ENCODE measurements at places on chromosomes 5 and 9.

GRCh38 chr5:169091396-169091980, 209.5 kb downstream of the SLIT3 start:
- DNase-seq: no peak

GRCh38 chr5:65625743-65626142, 916 bp downstream of the SHLD3 start:
- DNase-seq: no peak

DNA sequence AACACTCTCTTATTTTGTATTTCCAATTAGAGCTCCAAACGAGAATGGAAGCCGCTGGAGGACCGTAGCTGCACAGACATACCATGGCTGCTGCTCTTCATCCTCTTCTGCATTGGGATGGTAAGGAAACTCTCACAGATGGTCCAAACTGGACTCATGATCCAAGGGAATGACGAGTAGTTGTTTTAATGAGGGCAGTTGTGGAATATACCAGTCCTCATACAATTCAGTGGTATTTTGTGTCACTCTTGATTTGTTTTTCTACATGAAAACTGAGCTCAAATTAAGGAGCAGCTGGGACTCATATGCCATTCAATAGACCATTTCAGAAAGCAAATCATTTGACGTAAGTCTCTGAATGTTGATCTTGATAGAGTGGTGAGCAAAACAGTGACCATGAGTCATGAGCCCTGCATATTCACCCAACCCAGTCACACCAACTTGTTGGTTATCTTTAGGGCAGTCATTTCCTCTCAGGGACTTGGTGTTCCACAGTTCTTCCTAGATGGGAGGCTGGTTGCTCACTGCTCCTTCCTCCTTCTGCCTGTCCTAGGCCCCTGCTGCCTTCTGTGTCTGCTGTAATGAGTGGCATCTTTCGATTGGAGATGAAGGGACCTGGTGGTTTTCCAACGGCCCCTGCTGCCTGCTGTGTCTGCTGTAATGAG, 54.9 kb downstream of the SLC44A1 start:
- no peak for DNase-seq

DNA sequence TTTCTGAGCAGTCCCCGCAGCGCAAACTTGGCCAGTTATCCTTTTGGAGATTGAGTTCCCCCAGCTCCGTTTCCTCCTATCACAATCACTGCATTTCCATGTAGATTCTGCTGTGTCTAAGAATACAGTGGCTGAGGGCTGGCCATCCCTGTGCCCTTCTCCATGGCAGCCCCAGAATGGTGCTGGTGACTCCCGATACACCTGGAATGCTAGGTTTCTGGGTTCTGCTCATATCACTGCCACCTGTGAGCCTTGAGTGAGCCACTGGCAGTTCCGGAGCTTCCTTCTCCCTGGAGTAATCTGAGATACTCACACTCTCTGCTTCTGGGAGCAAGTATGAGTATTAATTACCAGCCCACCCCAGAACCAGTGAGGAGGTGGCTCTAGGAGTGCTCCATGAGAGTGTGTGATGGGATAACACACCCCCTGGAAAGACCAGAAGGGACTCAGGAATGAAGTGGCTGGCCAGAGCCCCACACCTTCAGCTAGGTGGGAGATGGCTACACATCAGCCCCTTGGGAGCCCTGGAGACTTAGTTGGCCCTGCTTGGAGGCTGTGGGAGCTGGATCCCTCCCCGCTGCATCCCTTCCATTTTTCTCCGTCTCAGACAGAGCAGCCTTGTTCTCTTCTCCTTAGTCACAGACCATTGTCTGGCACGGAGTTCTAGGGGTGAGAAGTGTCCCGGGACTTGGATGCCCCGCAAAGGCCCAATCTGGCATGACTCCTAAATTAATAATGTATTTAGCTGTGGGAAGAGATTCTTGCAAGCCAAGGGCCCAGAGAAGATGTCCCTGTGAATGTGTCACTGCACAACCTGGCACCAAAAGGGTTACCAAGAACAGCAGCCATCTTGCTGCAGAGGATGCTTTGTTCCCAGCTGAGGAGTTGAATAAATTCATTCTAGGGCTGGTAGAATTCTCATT, 4.9 kb downstream of the PCDHGC5 start:
- DNase-seq: no peak

- DNase-seq: no peak
Measured at GRCh38 chr9:97980479-97980803, 2.7 kb upstream of the ANP32B start.

DNA sequence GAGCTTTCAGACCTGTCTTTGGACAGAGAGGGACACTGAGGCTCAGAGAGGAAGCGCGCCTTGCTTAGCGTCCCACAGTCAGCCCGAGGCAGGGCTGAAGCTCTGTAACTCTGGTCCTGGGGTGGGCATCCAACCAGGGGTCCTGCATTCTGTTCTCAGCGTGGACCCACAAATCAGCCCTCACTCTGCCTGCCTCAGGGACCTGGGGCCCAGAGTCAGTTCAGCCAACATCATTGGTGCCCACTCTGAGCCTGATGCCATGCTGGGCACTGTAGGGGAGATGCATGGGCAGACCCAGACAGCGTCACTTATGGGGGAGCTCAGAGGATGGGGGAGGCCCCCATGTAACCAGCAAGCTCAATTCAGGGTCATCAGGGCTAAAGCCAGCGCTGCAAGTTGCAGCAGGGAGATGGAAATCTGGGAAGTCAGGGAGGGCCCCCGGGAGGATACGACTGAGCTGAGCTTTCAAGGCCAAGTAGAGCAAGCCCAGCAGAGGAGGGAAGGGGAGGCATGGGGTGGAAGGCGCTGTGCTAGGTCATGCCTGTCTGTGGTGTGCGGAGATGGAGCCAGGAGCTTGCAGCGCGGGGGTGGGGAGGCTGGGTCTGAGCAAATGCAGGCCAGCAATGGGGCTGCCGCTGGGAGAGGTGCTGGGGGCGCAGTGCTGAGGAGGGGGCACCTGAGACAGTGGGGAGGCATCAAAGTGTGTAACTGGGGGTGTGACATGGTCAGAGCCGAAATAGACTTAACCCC, 21.1 kb downstream of the CORO2A start:
- DNase-seq: no peak

DNA sequence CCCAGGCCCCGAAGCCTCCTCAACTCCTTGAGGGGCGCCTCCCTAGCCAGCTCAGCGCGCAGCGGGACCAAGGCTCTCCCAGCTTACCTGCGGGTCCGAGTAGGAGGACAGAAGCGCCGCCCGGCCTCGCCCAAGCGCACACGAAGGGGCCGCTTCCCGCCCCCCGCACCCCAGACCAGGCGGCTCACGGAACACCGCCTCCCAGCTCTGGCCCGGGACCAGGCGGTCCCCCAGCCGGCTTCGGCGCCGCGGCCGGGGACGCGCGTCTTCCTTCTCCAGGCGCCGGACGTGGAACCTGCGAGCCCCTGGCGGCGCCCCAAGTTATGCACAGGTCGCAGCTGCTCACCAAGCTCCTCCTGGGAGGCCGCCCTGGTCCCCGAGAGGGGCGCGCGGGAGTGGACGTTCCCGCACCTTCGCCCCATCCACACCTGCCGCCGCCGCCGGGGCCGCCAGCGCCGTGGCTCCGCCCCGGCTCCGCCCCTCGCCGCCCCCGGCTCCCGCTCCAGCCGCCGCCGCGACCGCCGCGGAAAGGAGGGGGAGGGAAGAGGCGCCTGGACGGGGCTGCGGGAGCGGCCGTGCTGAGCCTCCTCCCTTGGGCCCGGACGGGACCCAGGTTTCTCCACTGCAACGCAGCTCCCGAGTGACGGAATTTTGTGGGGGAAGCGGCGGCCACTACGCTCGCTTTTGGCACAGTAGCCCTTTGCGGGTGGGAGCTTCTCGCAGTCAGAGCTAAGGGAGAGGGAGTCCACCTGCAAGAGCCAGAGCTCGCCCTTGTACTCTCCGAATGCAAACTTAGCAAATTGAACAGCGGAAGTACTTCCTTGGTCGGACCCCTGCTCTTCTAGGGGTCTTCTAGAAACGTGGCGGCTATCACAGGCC, 77.5 kb upstream of the IFNE start:
- peak; percentile 46 for DNase-seq

DNA sequence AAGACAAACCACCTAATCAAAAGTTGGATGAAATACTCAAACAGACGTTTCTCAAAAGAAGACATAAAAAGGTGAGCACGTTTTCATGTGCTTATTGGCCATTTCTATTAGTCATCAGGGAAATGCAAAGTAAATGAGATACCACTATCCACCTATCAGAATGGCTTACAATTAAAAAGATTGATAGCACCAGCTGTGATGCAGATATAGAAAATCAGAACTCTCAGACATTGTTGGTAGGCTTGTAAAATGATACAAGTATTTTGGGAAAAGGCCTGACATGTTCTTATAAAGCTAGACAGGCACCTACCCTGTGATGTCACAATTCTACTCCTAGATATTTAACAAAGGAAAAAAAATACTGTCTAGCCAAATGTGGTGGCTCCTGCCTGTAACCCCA, 44.0 kb upstream of the SLC30A5 start:
- no peak for DNase-seq

DNA sequence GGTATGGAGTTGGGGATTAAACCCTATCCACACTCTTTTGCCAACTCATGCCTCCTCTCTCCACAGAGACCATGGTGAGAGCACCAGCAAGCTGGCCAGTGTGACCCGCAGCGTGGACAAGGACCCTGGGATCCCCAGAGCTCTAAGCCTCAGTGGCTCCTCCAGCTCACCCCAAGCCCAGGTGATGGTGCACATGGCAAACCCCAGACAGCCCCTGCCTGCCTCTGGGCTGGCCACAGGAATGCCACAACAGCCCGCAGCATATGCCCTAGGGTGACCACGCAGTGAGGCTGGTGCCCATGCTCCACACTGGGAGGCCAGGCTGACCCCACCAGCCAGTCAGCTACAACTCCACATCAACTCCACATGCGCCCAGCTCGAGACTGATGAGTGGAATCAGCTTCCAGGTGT, 11.5 kb upstream of the CARD19 start:
- no peak for DNase-seq

DNA sequence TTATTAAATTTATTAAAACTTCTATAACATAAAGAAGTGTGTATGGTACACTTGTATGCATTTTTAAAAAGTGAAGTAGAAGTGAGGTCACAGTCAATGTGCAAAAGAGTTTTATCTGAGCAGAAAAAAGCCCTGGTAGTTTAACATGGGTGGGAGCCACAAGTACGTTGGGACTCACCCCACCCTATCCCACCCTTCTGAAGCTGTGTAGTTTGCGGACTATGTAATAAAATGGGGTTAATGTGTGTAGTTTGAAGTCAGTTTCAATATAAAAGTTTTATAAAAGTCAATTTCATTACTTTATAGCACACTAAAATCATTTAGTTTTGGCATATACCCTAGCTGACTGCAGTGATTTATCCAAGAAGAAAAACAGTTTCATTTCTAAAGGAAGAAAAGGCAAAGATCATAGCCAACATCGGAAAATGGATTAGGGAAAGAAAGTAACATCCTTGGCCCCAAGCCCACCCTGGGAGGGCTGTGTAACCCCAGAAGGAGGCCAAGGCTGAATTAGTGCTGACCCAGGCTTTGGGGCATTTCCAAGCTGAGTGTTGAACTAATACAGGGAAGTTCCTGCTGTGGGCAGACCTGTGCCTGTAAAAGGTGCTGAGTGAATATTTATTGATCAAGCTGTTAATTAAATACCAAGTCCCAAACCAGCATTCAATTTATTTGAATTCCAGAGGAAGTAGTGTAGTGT, 398.6 kb upstream of the ADAMTSL1 start:
- DNase-seq: no peak

DNA sequence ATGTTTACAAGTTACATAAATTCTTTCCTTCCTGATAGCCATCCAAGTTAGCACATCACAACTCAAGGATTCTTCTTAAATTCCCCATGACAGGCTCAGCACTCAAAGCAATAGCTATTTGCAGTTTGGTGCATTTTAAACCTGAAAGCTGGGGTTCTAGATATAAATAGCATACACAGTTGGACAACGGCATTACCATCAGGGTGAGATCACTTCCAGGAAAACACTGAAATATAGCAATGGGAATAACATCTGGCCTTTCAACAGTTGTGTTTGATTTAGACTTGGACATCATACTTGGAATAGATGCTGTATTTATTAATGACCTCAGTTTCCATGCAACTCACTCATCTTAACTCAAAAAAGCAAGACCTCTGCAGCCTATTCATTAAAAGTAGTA, 24.7 kb upstream of the LECT2 start:
- no peak for DNase-seq

GRCh38 chr5:82641331-82642003, 363.3 kb upstream of the RPS23 start:
- peak; percentile 12 for DNase-seq

- DNase-seq: no peak
Measured at GRCh38 chr9:104992659-104993058, 64.7 kb upstream of the ABCA1 start.

DNA sequence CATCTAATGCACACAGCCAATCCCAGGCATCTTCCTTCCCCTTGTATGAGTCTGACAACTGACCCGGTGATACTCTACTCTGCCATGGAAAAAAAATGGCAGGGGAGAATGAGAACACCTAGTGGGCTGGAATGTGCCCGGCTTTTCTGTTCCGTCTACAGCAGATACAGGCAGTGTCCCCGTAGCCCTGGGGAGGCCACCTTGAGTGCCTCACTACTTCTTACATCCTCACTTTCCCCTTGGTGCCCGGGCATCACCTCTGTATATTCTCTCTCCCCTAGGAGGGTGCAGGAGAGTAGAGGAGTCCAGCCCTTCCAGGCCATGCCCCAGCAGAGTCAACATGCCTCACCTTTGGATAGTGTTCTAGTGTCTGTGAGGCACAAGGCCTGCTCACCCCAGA, 56.2 kb downstream of the SYK start:
- DNase-seq: no peak

GRCh38 chr5:75049456-75050351, 2.7 kb downstream of the GCNT4 start:
- peak; percentile 14 for DNase-seq

DNA sequence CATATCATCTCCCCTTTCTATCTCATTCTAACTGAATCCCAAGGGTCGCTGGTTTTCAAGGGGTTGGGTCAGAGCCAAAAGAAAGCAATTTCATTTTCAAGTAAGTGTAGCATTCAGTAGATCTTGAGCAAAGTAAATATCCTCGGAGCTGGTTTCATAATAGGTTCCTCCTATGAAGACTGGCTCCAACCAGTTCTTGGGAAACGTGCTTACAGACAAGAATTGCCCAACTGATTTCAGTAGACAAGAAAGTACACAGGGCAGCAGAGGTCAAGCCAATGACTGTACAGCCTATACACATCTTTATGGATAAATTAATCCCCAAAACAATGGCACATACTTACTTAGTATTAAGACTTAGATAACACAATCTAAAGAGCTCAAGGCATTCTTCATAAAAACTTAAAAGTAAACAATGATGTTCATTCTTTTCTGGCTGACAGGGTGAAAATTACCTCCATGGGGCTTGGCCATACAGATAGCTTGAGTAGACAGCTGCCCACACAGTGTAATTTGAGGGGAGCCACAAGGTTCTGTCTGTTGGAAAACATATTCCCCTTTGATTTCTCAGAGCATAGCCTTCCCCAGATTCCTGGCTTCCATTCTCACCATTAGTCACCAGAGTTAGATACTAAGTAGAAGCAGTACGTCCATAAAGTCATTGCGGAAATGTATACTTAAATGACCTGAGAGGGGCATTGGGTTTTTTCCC, 163.9 kb downstream of the ARRDC3 start:
- DNase-seq: no peak

- no peak for DNase-seq
Measured at GRCh38 chr5:321726-322251, 275 bp downstream of the AHRR start.

- DNase-seq: no peak
Measured at GRCh38 chr9:12680341-12680740, 12.8 kb upstream of the TYRP1 start.
